ENCODE measurements at places on chromosomes 5 and 9.
A peak's percentile ranks its signal among the peaks of the same experiment; 100 is the strongest.

- H3K4me1 ChIP-seq: peaks cover 35% of the 10 kb centered on the region
- H3K36me3 ChIP-seq: no peaks in the 10 kb centered on the region
- DNase-seq: no peak
- no peaks in the 10 kb centered on the region for H3K27me3 ChIP-seq
Measured at GRCh38 chr5:87115839-87116364, 151.8 kb upstream of the RASA1 start.

GRCh38 chr9:34574571-34574970 is 15.0 kb downstream of the CNTFR start:
- DNase-seq: no peak
- H3K27ac ChIP-seq: no peak overlapping the region

- H3K4me3 ChIP-seq: no peak overlapping the region
- no peaks in the 10 kb centered on the region for H3K27me3 ChIP-seq
- no peak for DNase-seq
- H3K27ac ChIP-seq: no peak overlapping the region
- H3K4me1 ChIP-seq: peaks cover 21% of the 10 kb centered on the region
Measured at GRCh38 chr9:6549106-6549800, 96.3 kb downstream of the GLDC start.

- H3K27ac ChIP-seq: no peak overlapping the region
- no peaks in the 10 kb centered on the region for H3K27me3 ChIP-seq
Measured at GRCh38 chr5:176410486-176411180, 5.7 kb downstream of the CLTB start.

DNA sequence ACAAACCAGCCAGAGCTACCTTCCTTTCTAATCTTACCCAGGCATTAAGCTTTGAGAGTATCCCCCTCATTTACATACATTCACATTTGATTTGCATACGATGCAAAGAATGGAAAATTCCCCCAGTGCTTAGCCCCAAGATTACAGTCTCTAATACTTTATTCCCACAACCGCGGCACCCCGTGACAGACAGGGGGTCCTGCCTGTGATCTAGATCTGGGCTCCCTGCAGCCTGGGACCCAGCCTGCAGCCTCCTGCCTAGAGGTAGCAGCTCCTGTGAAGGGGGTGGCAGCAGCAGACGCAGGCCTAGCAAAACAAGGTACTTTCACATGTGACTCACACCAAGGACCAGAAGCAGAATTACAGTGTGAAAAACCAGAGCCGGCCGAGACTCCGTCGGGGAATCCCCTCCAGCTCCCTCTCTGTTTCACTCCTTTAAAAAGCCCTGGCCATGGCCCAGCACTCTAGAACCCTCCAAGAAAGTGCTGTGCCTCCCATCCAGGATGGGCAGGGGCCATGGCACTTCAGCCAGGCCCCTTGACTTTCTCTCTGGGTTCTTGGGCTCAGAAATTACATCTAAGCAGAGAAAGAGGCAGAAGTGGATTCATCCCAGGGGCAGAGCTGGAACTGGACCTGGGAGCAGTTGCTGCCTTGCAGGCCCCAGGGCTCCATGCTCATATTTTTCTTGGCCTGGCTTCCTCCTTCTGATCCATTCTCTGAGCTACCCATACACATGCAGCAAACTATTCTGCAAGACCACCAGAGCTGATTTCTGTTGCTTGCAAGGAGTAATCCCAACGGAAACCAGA is 14.0 kb upstream of the TCF7 start:
- H3K4me1 ChIP-seq: peaks cover 14% of the 10 kb centered on the region
- no peaks in the 10 kb centered on the region for H3K27me3 ChIP-seq
- DNase-seq: peak; percentile 67
- H3K4me3 ChIP-seq: no peak overlapping the region

DNA sequence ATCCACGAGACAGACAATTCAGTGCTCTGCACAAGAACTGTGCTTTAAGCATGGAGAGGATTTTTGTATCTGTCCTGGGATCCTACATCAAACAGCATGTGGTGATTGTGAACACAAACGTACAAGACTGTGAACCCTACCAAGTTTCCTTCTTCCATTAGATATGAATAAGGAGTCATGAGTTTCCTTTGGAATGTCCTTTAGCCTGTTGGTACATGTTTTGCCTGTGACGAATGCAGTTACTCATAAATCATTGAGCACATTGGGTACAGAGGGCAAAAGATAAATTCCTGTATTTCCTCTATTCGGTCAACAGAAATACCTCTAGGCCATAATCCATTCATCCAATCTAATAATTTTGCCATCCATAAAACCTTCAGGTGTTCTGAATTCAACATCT is 61.5 kb downstream of the FXN start:
- peaks cover 13% of the 10 kb centered on the region for H3K4me1 ChIP-seq
- H3K27ac ChIP-seq: peak overlapping the region; percentile 79
- no peak overlapping the region for H3K4me3 ChIP-seq

DNA sequence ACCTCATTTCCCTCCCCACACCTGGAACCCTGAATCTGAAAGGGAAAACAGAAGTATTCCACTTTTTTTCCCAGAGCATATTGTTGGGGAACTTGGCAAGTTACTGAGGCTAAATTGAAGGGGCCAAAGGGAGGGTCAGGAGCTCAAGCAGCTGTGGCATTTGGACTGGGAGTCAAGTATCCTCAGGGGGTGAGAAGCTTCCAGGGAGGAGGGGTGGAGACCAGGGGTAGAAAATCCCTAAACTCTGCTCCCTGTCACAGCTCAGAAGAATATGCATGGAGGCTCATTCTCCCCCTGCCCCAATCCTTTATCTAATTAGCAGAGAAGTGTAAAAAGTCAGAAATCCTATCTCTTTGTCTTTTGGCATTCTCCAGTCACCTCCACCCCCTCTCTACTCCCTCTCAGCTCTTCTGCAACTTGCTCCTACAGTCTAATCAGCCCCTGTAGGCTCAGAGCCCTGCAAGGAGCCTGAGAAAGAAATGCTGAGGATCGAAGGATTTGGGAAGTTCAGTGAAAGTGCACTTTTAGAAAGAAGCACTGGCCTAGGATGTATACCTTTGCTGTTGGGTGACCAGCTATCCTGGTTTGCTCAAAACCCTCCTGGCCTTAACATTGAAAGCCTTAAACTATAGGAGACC is 5.7 kb upstream of the WNT8A start:
- no peaks in the 10 kb centered on the region for H3K4me1 ChIP-seq
- no peaks in the 10 kb centered on the region for H3K36me3 ChIP-seq
- no peaks in the 10 kb centered on the region for H3K27me3 ChIP-seq
- H3K4me3 ChIP-seq: no peak overlapping the region

DNA sequence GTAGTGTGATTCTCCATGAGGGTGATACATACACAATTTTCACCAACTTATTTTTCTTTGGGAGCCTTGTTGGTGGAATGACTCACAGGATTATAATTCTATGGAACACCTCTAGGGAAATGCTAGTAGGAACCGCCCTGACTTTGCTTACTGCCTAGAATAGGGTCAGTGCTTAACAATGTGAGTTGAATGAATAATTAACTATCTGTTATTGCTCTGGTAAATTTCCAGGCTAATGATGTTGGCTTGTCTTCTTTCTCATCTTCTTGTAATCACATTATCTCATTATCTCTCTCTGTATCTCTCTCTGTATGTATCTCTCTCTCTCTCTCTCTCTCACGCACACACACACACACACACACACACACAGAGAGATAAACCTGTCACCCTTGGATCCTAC is 291.1 kb downstream of the TRIM32 start:
- H3K4me1 ChIP-seq: no peaks in the 10 kb centered on the region
- no peak for DNase-seq
- H3K36me3 ChIP-seq: no peaks in the 10 kb centered on the region
- H3K4me3 ChIP-seq: no peak overlapping the region

- no peak overlapping the region for H3K4me3 ChIP-seq
- H3K27ac ChIP-seq: peak overlapping the region; percentile 55
- no peaks in the 10 kb centered on the region for H3K27me3 ChIP-seq
- H3K4me1 ChIP-seq: peaks cover 26% of the 10 kb centered on the region
- DNase-seq: peak; percentile 82
Measured at GRCh38 chr9:16526380-16526779, 344.1 kb downstream of the BNC2 start.

- H3K27me3 ChIP-seq: no peaks in the 10 kb centered on the region
- H3K4me1 ChIP-seq: no peaks in the 10 kb centered on the region
Measured at GRCh38 chr5:112635276-112635675, 102.4 kb upstream of the APC start.

DNA sequence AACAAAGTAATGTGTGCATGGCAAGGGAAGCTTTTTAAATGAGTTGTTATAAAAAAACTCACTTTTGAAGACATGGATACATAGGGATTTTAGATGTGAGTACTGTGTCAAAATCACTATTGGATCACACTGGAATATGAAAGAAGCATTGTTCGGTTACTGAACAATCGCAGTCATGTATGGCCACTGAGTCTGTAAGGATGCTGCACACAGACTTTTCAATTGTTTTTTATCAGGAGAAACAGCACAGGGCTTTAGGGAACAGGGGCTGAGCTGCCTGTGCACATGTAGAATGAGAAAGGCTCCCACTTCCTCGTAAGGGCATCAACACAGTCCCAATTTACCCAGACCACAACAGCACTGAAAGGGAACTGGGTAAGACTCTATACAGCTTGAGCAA is 1333.9 kb upstream of the DMAC1 start:
- no peak for DNase-seq
- H3K4me1 ChIP-seq: no peaks in the 10 kb centered on the region
- H3K27ac ChIP-seq: no peak overlapping the region
- H3K27me3 ChIP-seq: no peaks in the 10 kb centered on the region
- no peak overlapping the region for H3K4me3 ChIP-seq

- H3K4me3 ChIP-seq: no peak within 1 kb of the TSS
- H3K4me1 ChIP-seq: peaks cover 10% of the 10 kb centered on the region
- H3K36me3 ChIP-seq: no peaks in the 10 kb centered on the region
- no peak for DNase-seq
Measured at GRCh38 chr5:149379177-149379761, at the start of gene IL17B. Gene IL17B, minus strand, starts transcription at chr5:149379292. Its CDS starts 67 bp downstream, at chr5:149379225.

- peaks cover 48% of the 10 kb centered on the region for H3K27me3 ChIP-seq
- H3K27ac ChIP-seq: no peak overlapping the region
- no peak for DNase-seq
Measured at GRCh38 chr5:135831439-135831838, 3.0 kb upstream of the SLC25A48 start.

- peak; percentile 63 for DNase-seq
- no peaks in the 10 kb centered on the region for H3K27me3 ChIP-seq
Measured at GRCh38 chr5:24644761-24645160, at the start of gene CDH10. Gene CDH10, minus strand, starts transcription at chr5:24644978. Its CDS starts 51,488 bp downstream, at chr5:24593490.

GRCh38 chr9:133351908-133352634 is 4.1 kb downstream of the RPL7A start:
- H3K4me3 ChIP-seq: no peak overlapping the region
- no peaks in the 10 kb centered on the region for H3K27me3 ChIP-seq
- H3K36me3 ChIP-seq: peaks cover 40% of the 10 kb centered on the region
- peak; percentile 42 for DNase-seq

GRCh38 chr5:45847877-45848276 is 151.7 kb upstream of the HCN1 start:
- no peak overlapping the region for H3K27ac ChIP-seq
- H3K36me3 ChIP-seq: no peaks in the 10 kb centered on the region
- no peak for DNase-seq
- H3K4me3 ChIP-seq: no peak overlapping the region
- H3K27me3 ChIP-seq: no peaks in the 10 kb centered on the region

DNA sequence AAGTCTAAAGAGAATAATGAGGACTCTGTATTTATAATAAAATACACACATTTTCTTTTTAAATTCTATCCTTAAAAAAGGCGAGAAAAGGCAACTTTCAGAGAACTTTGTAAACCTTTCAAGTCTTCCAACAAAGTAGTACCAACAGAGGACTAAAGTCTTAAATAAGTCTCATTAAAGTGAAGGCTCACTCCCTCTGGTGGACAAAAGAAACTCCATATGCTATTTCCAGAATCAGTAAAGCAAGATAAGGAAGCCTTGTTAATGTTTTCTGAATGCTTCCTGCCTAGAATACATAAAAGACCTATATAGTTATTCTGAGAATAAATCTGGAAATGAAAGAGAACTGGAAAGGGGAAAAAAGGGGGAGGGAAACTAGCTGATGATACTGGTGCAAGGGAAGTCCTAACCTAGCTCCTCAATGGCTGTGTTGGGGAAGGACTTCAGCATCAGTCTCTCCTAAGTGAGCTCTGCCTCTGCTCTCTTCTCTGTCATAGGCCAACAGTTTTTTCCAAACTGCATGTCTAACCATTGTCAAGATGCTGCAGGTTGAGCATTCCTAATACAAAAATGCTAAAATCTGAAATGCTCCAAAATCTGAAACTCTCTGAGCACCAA is 7.2 kb downstream of the HMGCS1 start:
- H3K4me3 ChIP-seq: no peak overlapping the region
- no peak overlapping the region for H3K27ac ChIP-seq
- peaks cover 5% of the 10 kb centered on the region for H3K36me3 ChIP-seq
- H3K4me1 ChIP-seq: no peaks in the 10 kb centered on the region

DNA sequence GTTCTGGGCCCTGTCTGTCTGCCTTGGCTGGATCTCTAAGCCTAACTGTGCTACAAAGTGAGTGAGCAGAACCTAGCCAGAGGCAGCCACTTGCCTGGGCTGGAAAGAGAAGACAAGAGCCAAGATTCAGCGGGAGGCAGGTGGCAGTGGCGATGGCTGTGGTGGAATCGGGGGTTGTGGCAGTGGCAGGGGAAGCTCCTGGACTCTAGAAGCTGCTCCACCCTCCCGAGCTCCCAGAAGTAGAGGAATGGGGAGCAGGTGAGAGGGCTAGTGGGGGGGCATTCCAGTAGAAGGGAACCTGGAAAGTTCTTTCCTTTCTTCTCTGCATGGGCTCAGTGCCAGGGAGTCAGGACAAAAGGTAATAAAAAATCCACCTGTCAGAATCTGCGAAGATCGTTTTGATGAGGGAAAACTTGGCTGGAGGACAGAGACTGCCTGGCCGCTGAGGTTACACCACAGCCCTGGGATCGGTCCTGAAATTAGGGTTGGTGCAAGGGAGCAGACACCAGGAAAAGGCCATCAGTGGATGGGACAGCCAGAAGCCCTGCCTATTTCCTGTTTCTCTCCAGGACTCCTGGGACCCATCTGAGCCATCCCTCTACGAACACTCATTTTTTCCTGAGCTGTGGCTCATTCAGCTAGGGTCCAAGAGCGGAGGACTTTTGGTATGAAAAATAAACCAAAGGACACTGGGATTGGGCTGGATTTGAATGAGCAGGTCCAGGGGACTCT is 1.6 kb downstream of the CRAT start:
- H3K36me3 ChIP-seq: peaks cover 3% of the 10 kb centered on the region
- no peak overlapping the region for H3K27ac ChIP-seq
- H3K4me1 ChIP-seq: peaks cover 15% of the 10 kb centered on the region
- no peak for DNase-seq
- no peaks in the 10 kb centered on the region for H3K27me3 ChIP-seq

Data from astrocyte (in vitro differentiated cells and primary cell).